ENCODE measurements at places on chromosomes 7 and 10.

DNA sequence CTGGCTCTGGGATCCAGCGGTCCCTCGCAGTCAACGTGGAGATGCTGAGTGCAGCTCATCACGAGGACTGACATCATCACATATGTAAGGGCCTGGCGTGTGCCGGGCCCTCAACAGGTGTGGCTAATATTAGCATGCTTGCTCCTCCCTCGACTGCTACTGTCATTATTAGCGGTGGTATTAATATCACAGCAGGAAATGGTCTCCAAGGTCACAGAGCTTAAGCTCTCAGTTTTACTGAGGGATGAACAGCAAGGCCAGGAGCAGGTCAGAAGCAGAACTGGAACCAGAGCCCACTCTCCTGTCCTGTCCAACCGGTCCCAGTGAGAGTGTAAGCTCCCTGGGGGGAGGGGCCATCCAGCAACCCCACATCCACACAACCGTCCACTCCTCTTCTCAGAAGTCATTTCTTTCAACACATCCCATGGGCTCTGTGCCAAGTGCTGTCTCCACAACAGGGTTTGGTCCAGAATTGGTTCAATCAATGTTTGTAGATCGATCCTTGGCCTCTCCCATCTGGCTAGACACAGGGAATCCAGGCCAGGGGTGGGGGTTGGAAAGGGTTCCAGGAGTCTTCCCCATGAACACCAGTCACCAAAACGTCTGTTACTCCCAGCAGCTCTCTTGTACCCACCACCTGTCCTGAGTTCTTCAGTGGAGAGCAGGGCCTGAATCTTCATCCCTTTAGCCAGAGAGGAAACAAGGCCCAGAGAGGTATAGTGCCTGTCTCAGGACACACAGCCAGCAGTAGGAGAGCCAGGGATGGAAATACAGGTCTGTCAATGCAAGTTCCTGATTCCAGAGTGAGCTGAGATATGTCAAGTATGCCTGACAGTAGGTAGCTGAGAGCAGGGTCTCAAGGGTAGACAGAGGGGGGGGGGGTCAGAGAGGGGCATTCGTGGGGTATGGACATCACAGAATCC, 45.3 kb upstream of the ZMIZ1 start:
- DNase-seq = no peak

DNA sequence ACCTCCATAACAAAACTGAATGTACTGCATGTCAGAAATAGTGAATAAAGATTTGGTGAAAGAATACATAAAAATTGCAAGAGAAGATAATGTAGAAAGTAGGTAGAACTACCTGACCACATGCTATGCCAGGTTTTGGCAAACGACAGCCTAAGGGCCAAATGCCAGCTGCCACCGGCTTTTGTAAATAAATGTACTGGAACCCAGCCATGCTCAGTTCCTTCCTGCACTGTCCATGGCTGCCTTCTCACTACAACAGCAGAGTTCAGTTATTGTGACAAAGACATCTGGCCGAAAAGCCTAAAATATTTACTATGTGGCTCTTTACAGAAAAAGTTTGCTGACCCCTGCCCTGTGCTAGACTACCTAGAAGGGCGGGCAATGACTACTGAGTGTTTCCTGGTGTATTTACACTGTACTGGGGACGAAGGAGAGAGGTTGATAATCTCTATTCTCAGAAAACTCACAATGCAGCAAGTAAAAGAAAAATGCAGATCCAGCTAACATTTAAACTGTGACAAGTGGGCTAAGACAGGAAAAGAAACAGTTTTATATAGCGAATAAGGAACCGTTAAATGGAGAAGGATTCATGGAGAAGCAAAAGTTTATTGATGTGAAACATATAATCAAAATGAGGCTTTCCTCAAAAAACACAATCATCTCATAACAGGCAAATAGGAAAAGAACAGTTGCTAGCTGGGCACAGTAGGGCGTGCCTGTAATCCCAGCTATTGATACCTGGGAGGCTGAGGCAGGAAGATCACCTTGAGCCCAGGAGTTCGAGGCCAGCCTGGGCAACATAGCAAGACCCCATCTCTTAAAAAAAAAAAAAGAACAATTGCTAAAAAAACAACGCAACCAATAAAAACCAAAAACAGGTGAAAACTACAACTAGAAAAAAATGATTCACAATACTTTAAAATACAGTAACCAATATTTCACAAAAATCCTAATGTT, 13.7 kb downstream of the KIN start:
- DNase-seq = no peak

DNA sequence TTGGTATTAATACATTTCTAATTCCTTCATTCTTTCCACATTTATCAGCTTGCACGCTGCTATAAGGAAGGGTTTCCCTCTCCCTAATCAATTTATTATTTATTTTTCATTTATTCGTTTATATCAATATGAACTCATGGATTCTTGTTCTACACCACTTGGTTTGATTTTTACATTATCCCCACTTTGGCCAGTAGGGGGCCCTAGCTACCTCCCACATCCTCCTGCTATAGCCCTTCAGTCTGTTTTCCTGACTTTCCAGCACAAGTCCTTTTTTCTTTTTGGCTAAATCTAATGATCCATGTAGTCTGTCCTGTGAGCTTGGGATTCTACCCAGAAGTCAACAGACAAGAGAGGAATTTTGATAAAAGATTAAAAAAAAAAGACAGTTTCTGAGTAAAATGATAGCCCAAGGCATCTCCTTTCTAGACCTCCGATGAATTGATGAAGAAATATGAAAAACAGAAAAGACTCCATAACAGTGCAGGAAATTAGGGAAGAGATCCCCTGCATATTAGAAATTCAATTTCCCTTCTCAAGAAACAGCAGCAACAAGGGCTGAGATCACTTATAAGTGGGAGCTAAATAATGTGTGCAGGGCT, 47.7 kb downstream of the LYZL2 start:
- DNase-seq = peak; percentile 48

DNA sequence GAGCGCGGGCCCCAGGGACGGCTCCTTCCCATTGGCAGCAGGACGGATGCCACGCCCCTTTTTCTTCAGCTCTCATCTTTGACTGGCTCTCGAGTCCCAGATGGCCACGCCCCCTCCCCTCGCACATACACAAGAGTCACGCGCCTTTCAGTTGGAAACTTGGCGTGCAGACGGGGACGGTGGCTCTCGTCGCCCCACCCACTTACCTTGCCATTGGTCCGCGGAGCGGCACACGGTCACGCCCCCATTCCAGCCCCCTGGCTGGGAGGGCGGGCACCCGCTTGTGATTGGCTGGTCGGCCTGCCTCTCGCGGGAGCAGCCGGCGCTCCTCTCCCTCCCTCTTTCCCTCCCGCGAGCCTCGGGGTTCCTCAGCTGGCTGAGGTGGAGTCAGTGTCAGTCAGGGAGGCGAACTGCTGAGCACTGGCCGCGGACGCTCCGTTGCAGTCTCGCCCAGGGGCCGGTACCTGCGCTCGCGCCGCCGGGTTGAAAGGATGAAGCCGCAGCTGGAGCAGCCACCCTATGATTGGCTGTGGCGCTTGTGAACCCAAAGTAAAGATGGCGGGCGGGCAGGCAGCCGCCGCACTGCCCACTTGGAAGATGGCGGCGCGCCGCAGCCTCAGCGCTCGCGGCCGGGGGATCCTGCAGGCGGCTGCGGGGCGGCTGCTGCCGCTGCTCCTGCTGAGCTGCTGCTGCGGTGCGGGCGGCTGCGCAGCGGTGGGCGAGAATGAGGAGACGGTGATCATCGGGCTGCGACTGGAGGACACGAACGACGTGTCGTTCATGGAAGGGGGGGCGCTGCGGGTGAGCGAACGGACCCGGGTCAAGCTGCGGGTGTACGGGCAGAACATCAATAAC, at the start of gene CNNM2:
Gene CNNM2, plus strand, starts transcription at position 333 of the 855 bp plus-strand sequence. Its CDS starts 187 bp downstream, at position 520.
- DNase-seq = peak; percentile 100

GRCh38 chr10:97926055-97926454, 76.4 kb downstream of the GOLGA7B start:
- DNase-seq = no peak

DNA sequence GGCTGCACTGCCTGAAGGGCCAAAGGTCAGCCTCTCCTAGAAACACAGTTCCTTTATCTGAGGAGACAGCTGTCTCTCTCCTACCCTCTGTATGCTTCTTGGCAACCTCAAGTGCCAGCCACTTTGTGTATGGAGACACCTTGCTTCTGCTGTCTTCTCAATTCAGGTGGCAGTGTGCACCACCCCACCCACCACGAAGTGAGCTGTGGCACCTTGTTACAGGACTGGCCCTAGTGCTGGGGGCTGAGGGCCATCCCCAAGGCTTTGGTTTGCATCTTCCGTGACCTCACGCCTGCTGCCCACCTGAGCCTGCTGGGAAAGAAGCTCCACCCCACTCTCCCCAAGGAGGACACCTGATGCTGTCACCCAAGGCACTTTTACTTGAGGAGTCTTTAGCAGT, 47.1 kb upstream of the LRRC4 start:
- DNase-seq = no peak

DNA sequence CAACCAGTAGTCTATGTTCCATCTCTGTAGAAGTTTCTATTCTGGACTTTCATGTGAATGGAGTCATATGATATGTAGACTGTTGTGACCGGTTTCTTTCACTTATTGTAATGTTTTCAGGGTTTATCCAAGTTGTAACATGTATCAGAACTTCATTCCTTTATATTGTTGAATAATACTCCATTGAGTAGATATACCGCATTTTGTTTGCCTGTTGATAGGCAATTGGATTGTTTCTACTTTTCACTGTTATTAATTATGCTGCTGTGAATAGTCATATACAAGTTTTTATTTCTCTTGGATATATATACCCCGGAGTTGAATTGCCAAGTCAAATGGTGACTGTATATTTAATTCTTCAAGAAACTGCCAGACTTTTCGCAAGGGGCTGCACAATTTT, 40.1 kb downstream of the SNX10 start:
- no peak for DNase-seq

DNA sequence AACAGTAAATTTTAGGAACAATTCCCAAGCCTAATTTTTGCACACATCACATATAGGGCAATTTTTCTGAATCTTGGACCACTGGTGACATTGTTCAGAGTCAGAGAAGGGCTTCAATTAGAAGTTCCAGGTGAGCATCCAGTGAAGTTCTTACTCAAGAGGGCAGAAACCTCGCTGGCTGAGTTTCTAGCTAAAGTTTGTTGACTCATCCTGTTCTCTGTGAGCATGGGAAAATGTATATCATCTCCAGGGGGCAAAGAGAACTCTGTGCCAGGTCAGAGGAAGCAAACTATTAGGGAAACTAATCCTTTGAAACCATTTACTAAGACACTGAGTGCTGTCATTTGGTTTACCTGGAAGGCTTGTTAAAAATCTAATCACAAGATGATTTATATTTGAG, 695.6 kb upstream of the IGFBP3 start:
- peak; percentile 13 for DNase-seq

DNA sequence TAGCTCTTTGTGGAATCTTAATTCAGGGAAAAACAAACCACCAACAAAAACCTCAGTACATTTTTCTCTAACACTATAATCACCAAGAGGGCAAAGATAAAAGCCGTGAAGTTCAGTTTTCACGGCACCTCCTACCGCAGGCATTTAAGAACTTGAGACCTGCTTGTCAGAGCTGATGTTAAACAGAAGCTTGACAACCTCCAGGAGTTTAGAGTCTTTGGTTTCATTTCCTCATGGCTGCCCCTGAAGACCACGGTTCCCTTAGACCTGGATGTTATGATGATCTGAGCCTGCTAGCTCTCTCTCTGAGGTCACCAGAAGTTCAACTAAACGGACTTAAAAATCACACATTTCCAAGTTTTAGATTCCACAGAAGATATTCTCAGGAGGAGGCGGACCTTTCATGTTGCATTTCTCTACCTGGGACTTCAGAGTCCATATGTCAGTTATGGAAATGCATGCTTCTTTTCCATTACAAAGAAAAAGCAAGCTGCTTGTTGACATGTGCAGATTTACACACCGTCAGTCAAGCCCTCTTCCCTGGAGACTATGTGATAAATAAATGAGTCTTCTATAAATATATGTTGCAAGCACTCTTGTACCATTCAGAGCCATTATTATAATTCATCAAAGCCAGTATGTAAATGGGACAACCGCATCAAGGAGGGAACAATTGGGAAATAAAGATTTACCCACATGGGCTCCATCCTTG, 258.0 kb downstream of the GFRA1 start:
- DNase-seq = no peak

All from LoVo (cell line).